Lung microvascular endothelial cell (primary cell): ENCODE measurements at places on chromosomes 5 and 9. TPM values are rescaled to one million over a fixed set of nuclear protein-coding genes. Genes with fewer than 3 reads are reported as not detected.

TEX48 gene
- total RNA-seq = not detected in 2 replicates

FSD1L gene
- total RNA-seq = 1.2 and 1.3 TPM in 2 replicates

NSA2 gene
- total RNA-seq = 57.3 and 61.5 TPM in 2 replicates

ARL14EPL gene
- total RNA-seq = under 0.01 TPM in 2 replicates

SLC6A19 gene
- total RNA-seq = not detected in 2 replicates

SLC45A2 gene
- total RNA-seq = under 0.01 TPM in 1 of 2 replicates, not detected in the other

ACOT12 gene
- not detected in 2 replicates for total RNA-seq

CAMK2A gene
- total RNA-seq = not detected in 2 replicates

NSG2 gene
- not detected in 2 replicates for total RNA-seq

DNA sequence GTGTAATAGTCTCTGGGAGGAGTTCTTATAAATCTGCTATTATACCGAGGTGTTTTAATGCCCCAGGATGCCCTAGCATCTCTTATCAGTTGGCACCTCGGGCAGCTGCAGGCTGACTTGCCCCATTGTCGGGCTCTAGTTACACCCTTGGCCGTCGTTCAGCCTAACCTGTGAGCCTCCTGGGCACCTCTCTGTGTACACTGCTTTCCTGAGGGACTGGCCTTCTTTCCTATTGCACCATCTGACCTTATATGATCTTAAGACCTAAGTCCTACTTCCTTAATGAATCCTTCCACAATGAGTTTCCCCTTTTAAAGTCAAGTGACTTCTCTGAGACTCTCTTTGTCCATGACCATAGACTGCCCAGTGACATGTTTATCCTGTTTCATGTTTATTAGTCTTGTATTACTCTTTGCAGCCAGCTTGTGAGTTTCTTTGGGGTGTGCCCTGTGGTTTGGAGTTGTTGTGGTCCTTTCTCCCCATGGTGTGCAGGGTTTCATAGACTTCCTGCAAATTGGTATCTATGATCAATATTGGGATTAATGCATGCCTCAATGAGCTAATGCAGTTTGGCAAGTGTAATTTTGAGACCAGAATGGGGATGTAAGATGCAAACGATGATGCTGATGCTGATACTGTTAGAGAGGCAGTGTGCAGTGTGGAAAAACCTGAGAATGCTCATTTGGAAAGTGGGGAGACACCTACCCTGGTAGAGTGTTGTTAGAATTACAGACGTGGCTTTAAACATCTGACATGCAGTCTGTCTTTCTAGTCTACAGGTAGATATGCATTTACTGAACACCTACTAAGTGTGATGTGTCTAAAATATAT lies 4.9 kb downstream of the DAPK1 start:
- no peak for DNase-seq

- DNase-seq = peak; percentile 53
These were observed 14.3 kb upstream of the TEK start for GRCh38 chr9:27094640-27095298.

GRCh38 chr5:14187660-14188059 lies 44.5 kb downstream of the TRIO start:
- DNase-seq = peak; percentile 92

- no peak for DNase-seq
These were observed 40.0 kb downstream of the GAS1 start for GRCh38 chr9:86907346-86907745.

- no peak for DNase-seq
These were observed 95.7 kb upstream of the EGFLAM start for GRCh38 chr5:38162625-38163024.

- DNase-seq = no peak
These were observed 992 bp downstream of the SPACA9 start for GRCh38 chr9:132879457-132880323.

DNA sequence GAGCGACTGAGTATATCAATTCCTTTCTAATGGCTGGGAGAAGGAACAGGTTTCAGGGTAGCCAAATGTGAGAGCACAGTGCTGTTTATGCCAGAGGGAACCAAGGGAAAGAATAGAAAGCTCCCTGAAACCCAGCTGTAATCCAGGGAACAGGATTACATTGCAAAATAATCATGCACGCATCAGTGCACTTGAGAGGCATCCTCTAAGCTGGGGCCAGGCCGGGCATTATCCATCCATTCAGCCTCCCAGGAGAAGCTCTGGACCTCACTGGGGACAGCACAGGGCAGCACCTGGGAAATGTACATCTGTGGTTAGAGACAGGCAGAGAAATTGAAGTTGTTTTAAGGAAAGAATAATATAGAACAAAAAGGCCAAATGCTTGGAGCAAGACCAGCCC lies 72.7 kb downstream of the MTRR start:
- no peak for DNase-seq

- DNase-seq = no peak
These were observed 6.4 kb downstream of the PRKAA1 start for GRCh38 chr5:40791715-40792139.

DNA sequence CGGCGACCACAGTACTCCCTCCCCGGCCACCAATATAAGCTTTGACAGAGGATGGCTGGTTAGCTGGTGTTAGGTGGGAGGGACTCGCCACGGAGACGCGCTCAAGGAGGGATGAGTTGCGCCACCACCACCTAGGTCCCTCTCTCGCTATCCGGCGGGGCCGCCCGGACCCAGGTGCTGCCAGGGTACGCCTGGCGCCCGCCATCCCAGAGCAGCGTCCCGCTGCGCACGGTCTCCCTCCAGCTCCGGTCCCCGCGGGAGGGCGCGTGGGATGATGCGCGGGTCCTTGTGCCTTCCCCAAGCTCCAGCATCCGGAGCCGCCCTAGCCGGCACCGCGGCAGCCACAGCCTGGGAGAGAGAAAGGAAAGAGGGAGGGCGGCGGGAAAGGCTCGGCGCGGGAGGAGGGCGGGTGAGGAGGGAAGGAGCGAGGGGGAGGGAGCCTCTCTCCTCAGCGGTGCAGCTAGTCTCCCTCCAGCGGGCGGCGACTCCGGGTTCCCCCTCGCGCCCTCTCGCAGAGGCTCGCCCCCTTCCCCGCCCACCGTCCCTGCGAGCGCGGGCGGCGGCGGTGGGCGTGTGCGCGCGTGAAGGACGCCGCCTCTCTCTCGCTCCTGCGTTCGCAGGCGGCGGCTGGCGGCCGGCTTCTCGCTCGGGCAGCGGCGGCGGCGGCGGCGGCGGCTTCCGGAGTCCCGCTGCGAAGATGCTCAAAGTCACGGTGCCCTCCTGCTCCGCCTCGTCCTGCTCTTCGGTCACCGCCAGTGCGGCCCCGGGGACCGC lies at the start of gene CAMK4:
Gene CAMK4, plus strand, starts transcription at position 598 of the 774 bp plus-strand sequence. Its CDS starts 100 bp downstream, at position 698.
- peak; percentile 4 for DNase-seq

DNA sequence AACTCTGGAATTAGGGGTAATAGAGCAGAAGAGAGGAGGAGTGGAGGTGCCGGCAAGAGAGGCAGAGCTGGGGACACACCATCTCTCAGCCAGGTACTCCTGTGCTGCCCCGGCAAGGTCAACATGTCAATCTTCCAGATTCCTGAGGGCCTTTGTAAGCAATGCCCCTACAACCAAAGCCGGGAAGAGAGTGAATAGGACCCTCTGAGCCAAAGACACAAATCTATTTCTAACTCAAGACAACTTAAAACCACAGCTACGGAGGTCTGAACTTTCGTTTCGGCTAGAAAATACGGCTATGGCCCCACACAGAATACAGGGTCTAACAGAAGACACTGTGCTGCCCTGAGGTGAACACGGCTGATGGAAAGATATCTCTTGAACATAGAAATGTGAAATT lies 66.6 kb downstream of the SERINC5 start:
- DNase-seq = no peak

GRCh38 chr9:92970467-92970923 lies 23.2 kb downstream of the FGD3 start:
- no peak for DNase-seq

- DNase-seq = no peak
These were observed 24.8 kb downstream of the PTPN3 start for GRCh38 chr9:109473329-109473728.

DNA sequence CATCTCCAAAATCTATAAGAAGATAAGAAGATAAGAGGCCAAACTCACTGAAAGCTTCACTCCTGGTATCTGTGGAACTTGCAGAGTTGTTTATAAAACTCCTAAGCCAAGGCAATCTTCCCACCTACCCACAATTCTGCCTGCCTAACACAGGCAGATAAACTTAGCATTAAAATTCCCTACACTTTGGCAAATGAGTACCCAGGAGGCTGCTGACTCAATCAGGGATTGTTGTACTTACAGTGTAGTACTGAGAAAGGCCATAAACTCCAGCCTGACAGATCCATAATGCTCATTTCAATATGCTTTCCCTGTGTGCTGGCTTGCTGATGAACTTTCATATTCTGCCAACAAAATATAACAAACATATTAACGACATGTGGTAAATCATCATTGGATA lies 725.2 kb downstream of the BRINP1 start:
- DNase-seq = no peak

GRCh38 chr9:86604741-86605140 lies 250.5 kb upstream of the TUT7 start:
- DNase-seq = no peak

- no peak for DNase-seq
These were observed 495.5 kb downstream of the DMAC1 start for GRCh38 chr9:7303907-7304626.

GRCh38 chr9:17622141-17622540 lies 43.3 kb downstream of the SH3GL2 start:
- DNase-seq = no peak

DNA sequence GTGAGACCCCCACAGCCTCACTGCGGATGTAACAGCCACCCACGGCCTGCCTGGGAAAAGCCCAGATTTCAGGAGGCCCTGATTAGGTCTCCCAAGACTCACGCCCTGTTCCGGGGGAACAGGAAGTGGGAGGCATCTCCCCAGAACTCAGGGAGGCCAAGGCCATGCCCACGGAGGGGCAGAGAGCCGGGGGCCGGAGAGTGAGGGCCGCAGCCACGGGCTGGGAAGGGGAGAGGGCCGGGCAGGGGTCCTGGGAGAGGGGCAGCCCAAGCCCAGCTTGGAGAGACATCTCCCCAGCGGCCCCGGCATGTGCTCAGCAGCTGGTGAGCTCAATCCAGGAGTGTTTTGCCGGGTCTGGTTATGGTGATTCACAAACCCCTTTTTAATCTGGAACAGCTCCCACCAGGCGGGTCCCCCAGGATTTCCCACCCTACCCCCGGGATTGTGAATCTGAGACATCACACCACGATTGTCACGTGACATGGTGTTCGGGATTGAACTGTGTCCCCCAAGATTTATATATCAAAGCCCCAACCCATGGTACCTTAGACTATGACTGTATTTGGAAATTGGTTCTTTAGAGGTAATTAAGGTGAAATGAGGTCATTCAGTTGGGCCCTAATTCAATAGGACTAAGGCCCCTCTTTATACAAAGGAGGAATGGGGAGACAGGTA lies 26.6 kb downstream of the KCNT1 start:
- DNase-seq = no peak

GRCh38 chr5:59600153-59600552 lies 293.4 kb downstream of the PDE4D start:
- no peak for DNase-seq

DNA sequence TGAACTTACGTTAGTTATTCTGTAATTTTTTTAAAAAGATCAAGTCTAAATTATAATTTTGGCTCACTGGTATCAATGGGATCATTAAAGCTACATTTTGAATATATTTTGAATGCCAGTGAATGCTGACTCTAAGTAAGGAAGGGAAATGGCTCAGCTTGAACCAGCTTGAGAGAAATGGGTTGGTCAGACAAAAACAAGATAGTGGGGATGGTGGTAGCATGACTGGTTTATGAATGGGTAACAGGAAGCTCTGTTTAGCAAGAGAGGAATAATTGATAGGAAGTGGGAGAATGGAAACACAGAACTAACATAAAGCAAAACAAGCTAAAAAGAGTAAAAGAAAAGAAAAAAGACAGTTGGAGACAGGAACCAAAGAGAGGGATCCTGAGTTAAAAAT lies 220.2 kb downstream of the ADAMTS6 start:
- DNase-seq = peak; percentile 18

DNA sequence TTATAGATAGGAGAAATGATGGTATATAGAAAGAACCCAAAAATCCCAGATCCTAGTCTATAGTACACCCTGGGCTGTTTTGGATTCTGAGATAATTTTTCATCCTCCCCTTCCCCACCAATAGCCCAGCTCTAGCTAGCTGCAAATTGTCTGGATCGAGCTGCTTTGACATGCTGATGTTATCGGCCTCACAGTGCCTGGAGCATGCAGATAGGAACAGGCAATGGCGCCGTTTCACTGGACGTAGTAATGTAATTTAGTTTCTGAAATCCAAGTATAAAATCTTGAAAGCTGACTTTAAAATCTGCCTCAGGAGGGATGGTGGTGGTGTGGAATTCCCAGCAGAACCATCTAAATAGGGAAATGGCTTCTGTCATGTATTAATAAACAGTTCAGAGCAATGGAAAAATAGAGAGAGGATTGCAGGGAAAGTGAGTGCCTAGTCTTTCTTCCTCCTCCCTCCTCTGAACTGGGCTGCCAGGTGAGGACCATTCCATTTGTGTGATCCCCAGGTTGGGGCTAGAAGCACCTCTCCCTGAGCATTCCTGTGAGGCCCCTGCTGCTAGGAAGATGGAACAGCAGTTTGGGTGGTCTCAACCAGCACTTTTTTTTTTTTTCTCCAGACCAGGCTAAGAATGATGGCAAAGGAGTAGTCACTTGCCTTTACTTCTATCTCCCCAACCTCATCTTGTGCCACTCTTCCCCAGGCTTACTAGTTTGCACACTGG lies 31.9 kb downstream of the FAM219A start:
- no peak for DNase-seq

DNA sequence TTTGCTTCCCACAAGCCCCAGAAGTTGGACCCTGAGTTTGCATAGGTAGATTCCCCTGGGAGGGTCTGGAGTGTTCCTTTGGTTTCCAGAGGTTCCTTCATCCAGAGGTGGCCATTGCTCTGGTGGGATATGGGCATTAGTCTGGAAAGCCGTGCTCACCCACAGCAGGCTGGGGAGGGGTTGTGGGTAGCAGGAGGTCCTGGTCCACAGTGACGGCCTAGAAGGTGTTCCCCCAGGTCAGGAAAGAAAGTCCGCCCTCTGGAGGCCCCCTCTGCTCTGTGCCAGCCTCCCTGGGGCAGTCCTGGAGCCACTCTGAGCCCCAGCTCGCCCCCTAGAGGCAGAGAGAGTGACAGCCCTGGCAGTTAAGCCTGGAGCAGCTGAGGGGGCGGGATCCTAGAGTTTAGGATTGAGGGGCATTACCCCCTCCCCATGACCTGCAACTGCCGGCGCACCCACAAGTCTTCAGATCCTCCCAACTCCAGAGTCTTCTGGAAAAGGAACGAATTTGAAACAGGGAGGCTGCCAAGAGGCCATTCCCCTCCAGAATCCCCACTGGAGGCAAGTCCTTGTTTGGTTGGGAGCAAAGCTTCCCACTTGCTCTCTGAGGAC lies 36.8 kb downstream of the NDST1 start:
- DNase-seq = peak; percentile 77

GRCh38 chr9:126298063-126298801 lies 28.4 kb upstream of the MVB12B start:
- no peak for DNase-seq

GRCh38 chr9:6711403-6711802 lies 46.4 kb upstream of the KDM4C start:
- DNase-seq = no peak
